ENCODE measurements at places on chromosomes 5 and 9.

GRCh38 chr9:114785866-114786650 is 19.8 kb downstream of the TNFSF15 start:
- no peak for DNase-seq

DNA sequence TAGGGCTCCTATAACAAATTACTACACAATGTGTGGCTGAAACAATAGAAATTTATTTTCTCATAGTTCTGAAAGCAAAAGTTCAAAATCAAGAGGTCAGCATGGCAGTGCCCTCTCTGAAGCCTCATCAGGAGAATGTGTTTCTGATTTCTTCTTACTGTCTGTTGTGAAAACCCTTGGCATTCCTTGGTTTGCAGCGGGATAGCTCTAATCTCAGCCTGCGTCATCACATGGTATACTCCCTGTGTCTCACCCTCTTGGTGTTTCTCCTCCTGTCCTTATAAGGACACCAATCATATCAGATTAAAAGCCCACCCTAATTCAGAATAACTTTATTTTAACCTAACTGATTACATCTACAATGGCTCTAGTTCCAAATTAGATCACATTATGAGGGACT is 87.5 kb upstream of the CDH9 start:
- DNase-seq, result no peak

- no peak for DNase-seq
Observed at GRCh38 chr5:66884564-66885243, 288.5 kb downstream of the MAST4 start.

DNA sequence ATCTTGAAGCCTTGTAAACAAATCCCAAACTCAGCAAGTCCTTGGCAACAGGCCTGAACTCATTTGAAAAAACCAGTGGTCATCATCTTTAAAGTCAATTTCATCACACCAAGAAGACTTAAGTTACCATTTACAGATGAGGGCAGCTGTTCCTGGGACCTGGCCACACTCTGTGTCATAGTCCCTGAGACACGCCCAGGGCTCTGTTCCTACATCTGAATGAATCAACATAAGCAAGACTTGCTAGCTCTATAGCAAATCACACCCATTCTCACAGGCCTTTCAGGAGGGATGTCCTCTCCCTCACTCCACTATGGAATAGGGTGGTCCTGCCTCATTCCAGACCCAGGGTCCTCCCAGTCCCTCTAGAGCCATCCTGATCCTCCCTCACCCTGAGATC is 142.8 kb downstream of the NSG2 start:
- no peak for DNase-seq

DNA sequence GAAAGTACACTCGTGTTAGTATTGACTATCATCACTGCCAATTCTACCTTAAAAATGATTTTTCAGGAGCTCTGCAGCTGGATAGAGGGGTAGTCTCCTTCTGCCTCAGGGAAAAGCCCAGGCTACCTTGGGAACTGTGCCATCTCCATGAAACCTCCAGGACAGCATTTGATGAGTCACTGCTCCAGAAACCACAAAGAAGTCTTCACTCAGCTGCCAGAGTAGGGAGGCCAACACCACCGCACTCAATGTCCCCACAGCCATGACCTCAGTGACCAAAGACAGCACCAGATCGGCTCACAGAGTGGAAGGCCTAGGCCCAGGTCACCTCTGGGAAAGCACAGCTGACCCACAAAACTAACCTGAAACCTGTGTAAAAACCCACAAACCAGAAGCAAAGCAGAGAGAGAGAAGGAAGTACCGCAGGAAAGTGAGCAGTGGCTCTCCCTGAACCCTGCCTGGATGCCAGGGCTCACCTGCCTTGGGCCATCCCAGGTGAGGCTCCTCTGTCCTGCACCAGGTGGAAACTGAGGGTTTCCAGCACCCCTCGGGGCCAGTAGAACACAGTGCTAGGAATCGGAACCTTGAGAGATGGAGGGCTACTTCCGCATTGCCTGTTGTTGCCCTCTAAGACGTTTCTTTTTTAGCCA is 30.0 kb downstream of the S1PR3 start:
- DNase-seq, result no peak

DNA sequence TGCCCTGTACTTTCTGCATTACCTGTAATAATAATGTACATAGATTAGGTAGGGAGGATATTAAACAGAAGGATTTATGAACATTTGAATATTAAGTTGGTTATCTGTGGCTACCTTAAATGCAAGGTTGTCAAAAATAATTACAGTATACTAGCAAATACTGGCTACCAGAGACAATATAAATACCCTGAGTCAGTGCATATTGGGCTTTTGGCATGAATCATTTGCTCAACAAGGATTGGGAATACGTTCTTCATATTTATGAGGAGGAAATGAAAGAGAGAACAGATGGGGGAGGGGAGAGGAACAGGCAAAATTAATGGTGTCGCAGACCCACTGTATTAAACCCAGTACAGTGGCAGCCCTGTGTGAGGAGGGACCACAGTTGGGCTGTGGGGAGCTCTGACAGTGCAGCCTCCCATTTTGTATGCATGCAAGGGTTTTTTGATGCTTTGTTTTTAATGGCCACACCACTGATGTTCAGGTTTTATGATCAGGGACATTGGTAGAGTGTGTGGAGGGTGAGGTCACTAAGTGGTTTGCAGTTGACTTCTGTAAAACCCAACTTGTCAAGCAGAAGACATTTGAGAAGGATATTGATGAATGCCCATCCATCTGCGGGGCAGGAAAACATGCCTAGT is 56.9 kb downstream of the MVB12B start:
- no peak for DNase-seq

GRCh38 chr9:14400658-14400995 is 86.7 kb upstream of the NFIB start:
- no peak for DNase-seq

DNA sequence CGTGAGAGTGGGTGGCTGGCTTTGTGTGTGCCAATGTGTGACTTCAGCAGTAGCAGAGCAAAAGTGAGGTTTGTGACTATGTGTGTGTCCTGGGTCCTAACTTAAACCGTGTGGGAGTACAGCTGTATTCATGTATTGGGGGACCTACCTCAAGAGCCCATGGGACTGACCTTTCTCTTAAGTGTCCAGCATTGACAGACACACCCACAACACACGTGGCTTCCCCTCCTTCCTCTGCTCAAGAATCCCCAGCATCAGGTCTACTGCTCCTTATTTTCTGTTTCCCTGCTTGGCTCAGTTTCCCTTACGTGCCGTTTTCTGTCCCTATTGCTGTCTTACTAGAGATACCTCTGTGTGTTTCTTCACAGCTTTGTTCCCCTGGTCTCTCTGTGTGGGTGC is 616 bp downstream of the IL11RA start:
- DNase-seq, result no peak

GRCh38 chr9:131583836-131584555 is 38.7 kb downstream of the PRRT1B start:
- no peak for DNase-seq

DNA sequence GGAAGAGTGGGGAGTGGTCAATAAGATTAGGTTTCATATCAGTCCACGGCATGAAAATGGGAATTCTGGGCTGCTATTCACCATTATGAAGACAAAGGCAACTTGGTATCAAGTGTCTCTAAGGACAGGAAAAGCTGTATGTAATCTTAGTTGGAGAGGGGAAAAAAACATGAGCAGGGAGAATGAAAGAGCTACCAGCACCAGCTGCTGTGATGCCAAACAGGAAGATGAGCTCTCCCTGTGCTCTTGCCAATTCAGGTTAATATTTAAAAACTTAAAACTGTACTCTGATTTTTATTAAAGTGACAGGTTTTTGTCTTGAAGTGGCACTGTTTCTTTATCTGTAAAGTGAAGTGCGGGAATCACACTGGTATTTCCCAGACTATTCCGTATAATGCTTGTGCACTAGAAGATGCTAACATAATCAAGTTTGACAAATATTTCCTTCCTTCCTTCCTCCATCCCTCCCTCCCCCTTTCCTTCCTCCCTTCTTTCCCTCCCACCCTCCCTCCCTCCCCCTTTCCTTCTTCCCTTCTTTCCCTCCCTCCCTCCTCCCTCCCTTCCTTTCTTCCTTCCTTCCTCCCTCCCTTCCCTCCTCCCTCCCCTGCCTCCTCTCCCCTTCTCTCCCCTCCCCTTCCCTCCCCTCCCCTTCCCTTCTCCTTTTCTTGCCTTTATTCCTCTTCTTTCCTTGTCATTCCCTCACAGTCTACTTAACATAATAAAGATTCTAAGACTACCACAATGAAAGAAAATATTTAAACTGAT is 1383.0 kb upstream of the C9orf72 start:
- DNase-seq, result no peak

Measured in activated CD4-positive, alpha-beta T cell treated with anti-CD3 and anti-CD28 coated beads, Interleukin-2, amount 50 U/mL, for 4 hours (primary cell).